T-helper 17 cell (primary cell): ENCODE measurements at places on chromosomes 13 and 19.
A peak's percentile ranks its signal among the peaks of the same experiment; 100 is the strongest.

DNA sequence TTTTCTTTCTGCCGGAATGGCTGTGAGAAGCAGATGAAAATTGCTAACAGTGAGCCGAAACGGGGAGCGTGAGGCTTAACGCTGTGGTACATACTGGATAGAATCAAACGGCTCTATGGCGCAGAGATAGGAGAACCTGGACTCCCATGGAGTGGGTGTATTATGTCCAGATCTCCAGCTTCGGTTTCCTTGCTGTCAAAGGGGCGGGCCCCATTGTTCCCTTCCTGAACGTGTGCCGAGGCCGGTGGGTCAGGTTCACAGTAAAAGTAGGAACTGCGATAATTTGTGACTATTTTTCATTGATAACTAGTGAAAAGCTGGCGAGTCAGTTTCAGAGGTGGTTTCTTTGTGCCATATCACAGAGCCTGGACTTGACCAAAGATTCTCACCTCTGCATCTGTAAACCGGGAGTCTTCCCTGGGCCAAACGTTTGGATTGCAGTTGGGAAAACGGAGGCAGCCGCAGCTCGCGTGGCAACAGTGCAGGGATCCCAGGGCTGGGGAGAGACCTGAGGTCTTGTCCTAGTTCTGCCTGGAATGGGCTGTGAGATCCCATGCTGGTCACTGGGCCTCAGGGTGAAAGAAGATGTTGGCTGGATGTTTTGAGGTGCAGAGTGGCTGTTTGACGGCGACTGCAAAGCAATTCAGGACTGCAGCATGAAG, 752 bp downstream of the RPL18A start:
- H3K4me1 ChIP-seq, result peaks cover 26% of the 10 kb centered on the region
- peaks cover 2% of the 10 kb centered on the region for H3K36me3 ChIP-seq
- DNase-seq, result no peak
- H3K27me3 ChIP-seq, result no peaks in the 10 kb centered on the region

GRCh38 chr13:30798776-30799355, 63.5 kb downstream of the ALOX5AP start:
- DNase-seq, result no peak
- H3K27me3 ChIP-seq, result no peaks in the 10 kb centered on the region
- H3K4me1 ChIP-seq, result peaks cover 42% of the 10 kb centered on the region

DNA sequence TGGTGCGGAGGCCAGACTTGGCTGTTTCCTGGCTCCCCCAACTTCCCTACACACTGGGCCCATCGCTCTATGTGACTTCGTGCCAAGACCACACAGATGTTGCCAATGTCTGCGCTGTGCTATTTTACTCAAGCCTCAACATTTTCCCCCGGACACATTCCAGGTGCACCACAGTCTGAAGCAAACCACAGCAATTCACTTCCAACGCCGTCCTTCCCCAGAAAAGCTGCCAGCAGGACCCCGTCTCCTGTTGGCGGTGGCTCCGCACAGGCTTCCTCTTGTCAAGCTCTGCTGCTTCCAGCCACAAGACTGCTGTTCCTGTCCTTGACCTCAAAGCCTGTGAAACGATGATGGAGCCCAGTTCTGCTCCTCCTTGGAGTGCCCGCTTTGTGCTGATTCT, 100.7 kb downstream of the CRYL1 start:
- no peak for DNase-seq
- no peak overlapping the region for H3K4me3 ChIP-seq

GRCh38 chr19:38701455-38702063, 42.7 kb downstream of the CAPN12 start:
- DNase-seq, result no peak
- H3K36me3 ChIP-seq, result peaks cover 4% of the 10 kb centered on the region
- H3K4me1 ChIP-seq, result peaks cover 20% of the 10 kb centered on the region
- no peaks in the 10 kb centered on the region for H3K27me3 ChIP-seq
- H3K27ac ChIP-seq, result no peak overlapping the region
- no peak overlapping the region for H3K4me3 ChIP-seq

GRCh38 chr13:100508455-100508854, 80.1 kb downstream of the GGACT start:
- no peak for DNase-seq
- H3K27me3 ChIP-seq, result no peaks in the 10 kb centered on the region
- peaks cover 16% of the 10 kb centered on the region for H3K4me1 ChIP-seq

DNA sequence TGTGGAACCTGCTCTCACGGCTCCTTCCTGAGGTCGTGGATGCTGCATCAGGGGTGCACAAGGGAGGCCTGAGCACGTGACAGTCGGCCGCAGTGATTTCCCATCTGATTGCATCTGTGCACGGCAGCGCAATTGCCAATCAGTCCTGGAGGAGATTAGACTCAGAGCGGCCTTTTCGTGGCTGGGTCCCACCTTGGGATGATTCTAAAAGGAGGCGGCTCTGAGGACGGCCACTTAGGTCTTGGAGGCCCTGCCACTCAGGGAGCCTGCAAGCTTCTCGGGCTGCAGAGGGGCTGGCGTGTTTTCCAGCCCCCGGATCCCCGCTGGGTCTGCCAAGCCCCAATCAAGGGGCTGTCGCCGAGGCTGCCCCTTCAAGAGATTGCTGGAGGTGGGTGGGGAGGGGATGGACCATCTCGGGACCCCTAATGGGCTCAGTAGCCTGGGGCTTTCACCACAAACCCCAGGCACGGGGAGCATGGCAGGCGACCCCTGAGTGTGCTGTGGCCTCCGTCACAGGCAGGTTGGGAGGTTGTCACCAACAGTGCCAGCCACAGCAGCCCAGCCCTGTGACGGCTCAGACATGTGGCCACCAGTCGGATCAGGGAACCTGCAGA, 51.6 kb downstream of the SOX1 start:
- no peaks in the 10 kb centered on the region for H3K36me3 ChIP-seq
- peaks cover 21% of the 10 kb centered on the region for H3K27me3 ChIP-seq

GRCh38 chr13:19984430-19985218, 26.1 kb downstream of the ZMYM2 start:
- H3K4me3 ChIP-seq, result peak overlapping the region; percentile 19
- H3K27ac ChIP-seq, result peak overlapping the region; percentile 86
- peaks cover under 1% of the 10 kb centered on the region for H3K36me3 ChIP-seq
- H3K27me3 ChIP-seq, result no peaks in the 10 kb centered on the region
- H3K4me1 ChIP-seq, result peaks cover 28% of the 10 kb centered on the region

DNA sequence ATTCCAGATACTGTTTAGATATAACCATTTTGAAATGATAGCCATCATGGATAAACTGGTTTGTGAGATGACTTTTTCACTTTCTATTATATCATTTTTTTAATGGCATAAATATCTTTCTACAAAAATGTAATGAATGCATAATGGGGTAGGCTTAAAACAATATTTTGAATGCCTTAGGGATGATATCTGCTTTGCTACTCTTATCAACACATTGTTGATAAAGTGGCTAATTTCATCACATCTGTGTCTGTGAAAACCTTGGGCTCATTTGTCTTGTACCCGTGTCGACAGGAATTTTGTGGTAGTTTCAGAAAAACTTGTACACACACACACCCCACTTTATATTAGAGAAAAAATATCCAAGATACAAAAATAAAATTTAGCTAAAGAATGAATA, 44.1 kb downstream of the SLITRK6 start:
- no peak overlapping the region for H3K27ac ChIP-seq
- no peak overlapping the region for H3K4me3 ChIP-seq
- no peaks in the 10 kb centered on the region for H3K36me3 ChIP-seq
- H3K27me3 ChIP-seq, result no peaks in the 10 kb centered on the region
- no peak for DNase-seq
- no peaks in the 10 kb centered on the region for H3K4me1 ChIP-seq

GRCh38 chr13:33931397-33932311, 113.7 kb downstream of the RFC3 start:
- DNase-seq, result no peak
- no peaks in the 10 kb centered on the region for H3K4me1 ChIP-seq
- no peak overlapping the region for H3K4me3 ChIP-seq
- H3K36me3 ChIP-seq, result no peaks in the 10 kb centered on the region
- no peaks in the 10 kb centered on the region for H3K27me3 ChIP-seq

DNA sequence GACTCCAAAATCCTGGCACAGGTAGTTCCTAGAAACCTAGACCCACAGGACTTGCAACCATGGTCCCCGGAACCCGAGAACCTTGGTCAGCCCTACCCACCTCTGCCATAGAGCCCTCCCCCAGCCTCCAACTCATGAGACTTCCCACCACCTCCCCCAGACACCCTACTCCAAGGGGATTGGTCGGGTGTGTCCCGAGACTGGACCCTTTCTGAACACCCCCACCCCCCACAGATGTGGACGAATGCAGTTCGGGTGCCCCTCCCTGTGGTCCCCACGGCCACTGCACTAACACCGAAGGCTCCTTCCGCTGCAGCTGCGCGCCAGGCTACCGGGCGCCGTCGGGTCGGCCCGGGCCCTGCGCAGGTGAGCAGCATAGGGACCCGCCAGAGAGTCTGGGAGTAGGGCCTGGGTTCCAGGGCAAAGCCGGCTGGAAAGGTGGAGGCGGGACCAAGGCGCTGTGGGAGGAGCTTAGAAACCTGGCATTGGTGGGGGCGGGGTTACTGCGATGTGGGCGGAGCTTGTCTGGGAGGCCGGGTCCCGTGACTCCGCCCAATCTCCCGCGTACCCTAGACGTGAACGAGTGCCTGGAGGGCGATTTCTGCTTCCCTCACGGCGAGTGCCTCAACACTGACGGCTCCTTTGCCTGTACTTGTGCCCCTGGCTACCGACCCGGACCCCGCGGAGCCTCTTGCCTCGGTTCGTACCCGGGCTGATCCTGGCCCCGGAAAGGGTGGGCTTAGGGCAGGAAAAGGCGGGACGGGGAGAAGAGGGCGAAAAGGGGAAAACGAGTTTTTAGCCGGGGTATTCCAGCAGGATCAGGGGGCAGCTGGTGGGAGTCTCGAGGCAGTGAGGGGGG, 11.9 kb downstream of the LTBP4 start:
- peak; percentile 56 for DNase-seq
- H3K4me3 ChIP-seq, result peak overlapping the region; percentile 99
- H3K4me1 ChIP-seq, result peaks cover 54% of the 10 kb centered on the region
- no peaks in the 10 kb centered on the region for H3K27me3 ChIP-seq
- no peaks in the 10 kb centered on the region for H3K36me3 ChIP-seq
- H3K27ac ChIP-seq, result peak overlapping the region; percentile 97

DNA sequence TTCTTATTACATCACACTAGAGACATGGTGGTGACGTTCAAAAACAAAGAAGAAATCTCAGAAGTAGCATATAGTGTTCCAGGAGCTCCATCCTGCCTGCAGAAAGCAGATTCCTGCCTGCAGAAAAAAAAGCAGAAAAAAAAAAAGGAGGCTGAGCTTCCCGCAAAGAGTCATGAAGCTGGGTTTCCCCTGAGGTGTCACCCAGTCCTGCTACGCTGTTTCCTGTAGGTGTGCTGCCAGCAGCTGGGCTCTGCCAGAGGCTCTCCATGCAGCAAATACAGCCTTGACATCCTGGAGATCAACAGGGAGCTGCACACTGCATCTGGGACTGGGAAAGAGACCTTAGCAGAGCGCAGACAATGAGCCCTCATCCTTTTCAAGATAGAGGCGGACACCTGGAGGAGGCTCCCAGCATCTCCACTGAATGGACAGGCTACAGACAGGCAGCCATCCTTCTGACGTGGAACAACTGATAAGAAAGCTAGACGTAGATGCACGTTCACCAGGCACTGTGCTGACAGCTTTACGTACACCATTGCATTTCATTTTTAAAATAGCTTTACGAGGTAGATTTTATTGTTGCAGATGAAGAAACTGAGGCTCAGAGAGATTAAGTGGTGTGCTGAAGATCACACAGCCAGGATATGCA, 350.9 kb downstream of the FOXO1 start:
- no peaks in the 10 kb centered on the region for H3K36me3 ChIP-seq
- no peaks in the 10 kb centered on the region for H3K27me3 ChIP-seq
- peak overlapping the region; percentile 99 for H3K27ac ChIP-seq
- H3K4me1 ChIP-seq, result peaks cover 57% of the 10 kb centered on the region
- H3K4me3 ChIP-seq, result peak overlapping the region; percentile 84
- peak; percentile 35 for DNase-seq

GRCh38 chr13:20994441-20994821, 67.0 kb downstream of the LATS2 start:
- peaks cover 4% of the 10 kb centered on the region for H3K36me3 ChIP-seq
- H3K27me3 ChIP-seq, result peaks cover 4% of the 10 kb centered on the region
- DNase-seq, result no peak
- H3K27ac ChIP-seq, result no peak overlapping the region

GRCh38 chr19:19866611-19867248, 1.0 kb downstream of the ZNF253 start:
- peaks cover 2% of the 10 kb centered on the region for H3K36me3 ChIP-seq
- H3K27me3 ChIP-seq, result no peaks in the 10 kb centered on the region
- peaks cover 23% of the 10 kb centered on the region for H3K4me1 ChIP-seq

DNA sequence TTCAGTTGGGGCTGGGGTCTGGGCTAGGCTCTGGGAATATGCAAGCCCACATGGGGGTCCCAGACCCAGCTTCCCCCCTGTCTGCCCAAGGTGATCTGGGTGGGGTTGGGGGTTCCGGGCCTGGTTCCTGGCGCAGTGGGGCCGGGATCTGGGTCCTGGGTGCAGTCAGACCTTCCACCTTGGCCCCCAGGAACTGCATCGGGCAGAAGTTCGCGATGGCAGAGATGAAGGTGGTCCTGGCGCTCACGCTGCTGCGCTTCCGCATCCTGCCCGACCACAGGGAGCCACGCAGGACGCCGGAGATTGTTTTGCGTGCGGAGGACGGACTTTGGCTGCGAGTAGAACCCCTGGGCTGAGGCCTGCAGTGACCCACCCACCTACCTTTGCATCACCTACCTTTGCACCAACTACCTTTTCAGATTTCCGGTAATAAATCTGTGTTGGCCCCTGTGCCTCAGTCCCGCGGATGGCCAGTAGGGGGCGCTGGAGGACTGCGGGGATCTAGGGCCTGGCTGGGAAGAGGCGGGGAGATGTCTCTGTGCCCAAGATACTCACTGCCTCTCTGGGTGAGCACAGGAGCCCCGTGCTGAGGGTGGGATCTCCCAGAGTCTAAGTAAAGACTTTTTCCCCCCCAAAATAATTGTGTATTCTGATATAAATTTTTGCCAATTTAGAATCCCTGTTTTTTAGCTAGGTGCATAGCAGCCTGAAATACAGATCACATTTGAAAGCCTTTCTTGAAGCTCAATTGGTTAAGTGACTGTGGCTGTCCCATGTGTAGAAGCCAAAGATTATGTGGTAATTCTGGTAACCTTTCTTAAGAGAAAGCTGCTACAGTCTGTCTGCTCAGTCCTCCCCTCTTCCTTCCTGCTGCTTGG, 11.5 kb upstream of the CYP4F3 start:
- peaks cover 8% of the 10 kb centered on the region for H3K4me1 ChIP-seq
- no peak overlapping the region for H3K4me3 ChIP-seq
- H3K27ac ChIP-seq, result no peak overlapping the region
- no peaks in the 10 kb centered on the region for H3K36me3 ChIP-seq
- peaks cover 16% of the 10 kb centered on the region for H3K27me3 ChIP-seq

DNA sequence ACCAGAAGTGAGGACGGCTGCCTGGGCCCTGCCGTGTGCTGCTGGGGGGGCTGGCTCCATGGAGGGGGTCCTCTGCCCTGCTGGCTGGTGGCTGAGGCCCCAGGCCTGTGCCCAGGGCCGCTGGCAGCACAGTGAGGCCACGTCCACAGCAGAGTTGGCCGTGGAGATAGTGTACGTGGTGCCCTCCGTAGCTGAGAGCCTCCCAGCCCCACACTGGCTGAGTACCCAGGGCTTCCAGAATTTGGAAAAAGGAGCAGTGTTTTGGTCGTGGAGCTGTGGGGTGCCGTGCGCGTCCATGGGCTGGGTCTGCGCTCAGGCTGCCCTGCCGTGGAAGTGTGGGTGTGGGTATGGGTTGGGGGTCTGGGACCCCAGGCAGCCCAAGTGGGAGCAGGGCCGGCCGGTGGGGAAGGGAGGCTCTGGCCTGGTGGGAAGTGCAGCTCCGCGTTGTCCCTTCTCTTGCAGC, 5.9 kb downstream of the PTBP1 start:
- no peaks in the 10 kb centered on the region for H3K27me3 ChIP-seq
- H3K4me1 ChIP-seq, result peaks cover 45% of the 10 kb centered on the region
- DNase-seq, result no peak
- H3K36me3 ChIP-seq, result peaks cover 5% of the 10 kb centered on the region

- peaks cover 7% of the 10 kb centered on the region for H3K27me3 ChIP-seq
- H3K27ac ChIP-seq, result no peak overlapping the region
- peaks cover 5% of the 10 kb centered on the region for H3K4me1 ChIP-seq
- DNase-seq, result no peak
Observed at GRCh38 chr19:13726323-13726722, 38.0 kb upstream of the MRI1 start.
